Posterior vena cava (tissue), 2 donors: ENCODE measurements at places on chromosomes 12 and 14.

- DNase-seq, result no peak
Measured at GRCh38 chr14:60845523-60845922, 111.0 kb downstream of the MNAT1 start.

DNA sequence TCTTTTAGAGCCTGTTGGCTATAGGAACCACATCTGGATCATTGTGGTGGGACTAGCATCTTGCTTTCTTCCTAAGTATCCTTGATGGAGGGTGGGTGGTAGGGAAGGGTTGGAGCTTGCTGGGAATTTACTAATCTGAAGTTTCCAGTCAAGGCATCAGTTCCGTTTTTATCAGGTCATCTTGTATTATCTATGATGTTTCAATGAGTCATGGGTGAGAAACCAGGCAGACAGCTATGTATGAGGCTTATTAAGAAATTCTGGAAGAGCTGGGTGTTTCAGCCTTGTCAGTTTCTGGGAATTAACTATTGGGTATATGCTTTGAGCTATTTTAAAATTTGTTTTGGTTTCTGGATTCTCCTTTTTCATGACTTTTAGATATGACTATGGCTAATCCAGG is 11.3 kb downstream of the TSFM start:
- DNase-seq, result no peak

DNA sequence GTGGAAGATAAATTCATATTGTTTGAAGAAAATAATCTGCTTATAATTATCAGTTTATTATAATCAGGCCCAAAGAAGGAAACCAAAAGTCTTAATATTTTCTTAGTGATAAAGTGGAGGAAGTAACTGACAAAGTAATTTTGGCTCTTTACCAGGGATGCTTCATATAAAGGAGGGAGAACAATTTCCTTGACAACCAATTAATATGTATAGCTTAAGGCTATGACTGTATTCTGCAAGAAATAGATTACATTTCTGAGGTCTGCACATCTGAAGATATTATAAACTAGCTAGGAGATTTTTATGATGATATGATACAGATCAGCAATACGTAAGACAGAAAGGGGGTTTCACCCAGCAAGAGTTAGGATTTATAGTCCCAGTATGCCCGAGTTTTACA is 90.8 kb downstream of the BICD1 start:
- DNase-seq, result no peak

GRCh38 chr14:97306133-97306759 is 509.1 kb downstream of the VRK1 start:
- DNase-seq, result no peak
